ENCODE measurements at places on chromosomes 7 and 10. TPM values are rescaled to one million over a fixed set of nuclear protein-coding genes. Genes with fewer than 3 reads are reported as not detected.
A peak's percentile ranks its signal among the peaks of the same experiment; 100 is the strongest.

GRCh38 chr10:22386503-22386902 lies 41.2 kb downstream of the SPAG6 start:
- DNase-seq = no peak

- no peak for DNase-seq
Observed at GRCh38 chr7:17123020-17123419, 175.4 kb upstream of the AHR start.

GRCh38 chr7:52260046-52260665 lies 775.3 kb upstream of the POM121L12 start:
- peak; percentile 38 for DNase-seq

- DNase-seq = peak; percentile 74
Observed at GRCh38 chr7:128879939-128880746, 17.5 kb downstream of the ATP6V1F start.

GRCh38 chr7:99928994-99929729 lies at the start of gene GJC3:
TSS of gene GJC3 (minus strand) at chr7:99929620. CDS start at chr7:99929620, 0 bp downstream.
- DNase-seq = peak; percentile 68

DNA sequence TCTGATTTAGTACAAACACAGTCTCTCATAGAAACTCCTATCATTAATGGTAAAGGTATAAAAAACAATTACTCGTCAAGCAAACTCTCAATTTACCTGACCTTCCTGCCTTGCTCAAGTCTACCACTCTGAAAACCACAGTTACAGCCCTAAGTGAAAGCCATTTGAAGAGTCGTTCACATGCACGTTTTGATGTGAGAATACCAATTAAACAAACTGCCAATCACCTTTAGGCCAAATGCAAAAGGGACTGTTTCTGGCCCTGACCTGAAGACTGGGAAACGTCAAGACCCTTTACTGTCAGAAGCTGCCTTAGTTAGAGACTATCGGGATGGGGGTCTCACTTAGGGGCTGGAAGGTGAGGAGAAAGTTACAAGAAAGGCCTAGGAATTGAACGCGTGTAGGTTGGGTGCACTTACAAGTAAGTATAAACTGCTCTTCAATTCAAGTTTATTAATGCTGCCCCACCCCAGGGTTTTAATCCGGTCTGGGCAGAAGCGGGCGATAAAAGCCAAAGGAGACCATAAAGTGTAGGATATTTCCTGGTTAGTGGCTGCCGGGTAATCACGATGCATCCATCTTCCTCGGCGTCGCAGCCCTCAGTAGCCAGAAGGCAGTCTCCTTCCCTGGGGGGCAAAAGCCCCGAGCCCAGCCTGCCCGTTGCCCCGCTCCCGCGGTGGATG lies 935 bp downstream of the TM9SF3 start:
- DNase-seq = peak; percentile 88

- DNase-seq = peak; percentile 44
Observed at GRCh38 chr10:32402499-32402898, 43.4 kb upstream of the CCDC7 start.

GRCh38 chr10:14184841-14185315 lies 145.8 kb downstream of the FRMD4A start:
- no peak for DNase-seq

- no peak for DNase-seq
Observed at GRCh38 chr7:141201145-141201885, 127.5 kb downstream of the TMEM178B start.

GRCh38 chr10:17432723-17433122 lies 21.7 kb downstream of the ST8SIA6 start:
- no peak for DNase-seq

- DNase-seq = no peak
Observed at GRCh38 chr7:127943541-127944521, 87.4 kb downstream of the LRRC4 start.

- DNase-seq = peak; percentile 95
Observed at GRCh38 chr10:100185364-100186252, at the start of gene ERLIN1. TSS of gene ERLIN1 (minus strand) at chr10:100186029. CDS start at chr10:100185626, 403 bp downstream.

- no peak for DNase-seq
Observed at GRCh38 chr10:133166828-133167692, 7.0 kb downstream of the KNDC1 start.

DNA sequence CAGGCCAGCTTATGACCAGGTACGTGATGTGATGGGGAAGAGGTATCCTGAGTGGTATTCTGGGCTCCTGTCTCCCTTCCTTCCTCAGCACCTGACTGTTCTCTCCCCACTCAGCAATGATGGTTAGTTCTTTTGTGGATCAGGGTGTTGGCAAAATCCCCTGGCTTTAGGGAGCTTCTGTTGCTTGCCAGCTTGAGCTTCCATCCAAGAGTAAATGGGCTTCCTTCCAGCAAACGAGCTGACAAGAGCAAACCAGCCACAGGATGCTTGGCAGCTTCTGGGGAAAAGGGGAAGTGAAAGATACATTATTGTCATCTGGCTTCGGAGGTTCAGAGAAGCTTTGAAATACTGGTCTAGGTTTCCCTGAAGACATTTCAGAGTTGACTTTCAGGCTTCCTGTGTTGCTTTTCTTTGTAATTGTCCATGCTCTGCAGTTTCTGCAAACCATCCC lies 5.2 kb downstream of the DUSP5 start:
- peak; percentile 29 for DNase-seq

DNA sequence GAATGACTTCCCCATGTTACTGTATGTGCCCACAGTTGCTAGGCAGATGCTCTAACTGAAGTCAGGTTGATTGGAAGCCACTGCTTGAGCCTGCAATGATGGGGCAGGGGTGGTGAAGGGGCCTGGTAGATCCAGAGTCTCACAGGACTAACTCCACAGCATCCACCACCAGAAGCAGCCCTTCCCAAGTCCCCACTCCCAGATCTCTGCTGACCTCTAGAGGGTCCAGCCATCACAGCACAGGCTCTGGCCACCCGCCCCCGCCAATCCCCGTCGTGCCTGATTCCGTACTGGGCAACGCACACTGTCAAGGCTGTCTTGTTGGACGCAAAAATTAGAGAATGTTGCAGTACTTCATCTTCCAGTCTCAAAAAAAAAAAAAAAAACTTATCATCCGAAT lies 136.8 kb upstream of the PDE1C start:
- DNase-seq = no peak

DNA sequence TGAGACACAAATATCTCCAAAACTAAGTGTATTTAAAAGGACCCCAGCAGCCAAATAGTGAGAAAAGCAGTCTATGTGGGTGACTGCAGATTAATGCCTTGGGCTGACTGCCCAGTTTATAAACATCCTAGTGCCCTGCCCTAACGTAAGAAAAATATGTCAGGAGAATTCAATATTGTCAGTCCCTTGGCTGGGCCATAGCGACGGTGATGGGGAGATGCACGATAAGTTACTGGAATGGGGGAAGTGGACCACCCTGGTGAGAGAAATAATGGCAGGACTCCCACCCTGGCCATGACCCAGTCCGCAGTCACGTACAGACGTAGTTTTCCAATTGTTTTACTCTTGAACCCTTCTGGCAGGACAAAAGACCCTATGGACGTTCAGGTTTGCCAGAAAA lies 48.0 kb downstream of the JCAD start:
- DNase-seq = no peak

GRCh38 chr7:117790731-117791130 lies 82.5 kb downstream of the CTTNBP2 start:
- DNase-seq = no peak

DNA sequence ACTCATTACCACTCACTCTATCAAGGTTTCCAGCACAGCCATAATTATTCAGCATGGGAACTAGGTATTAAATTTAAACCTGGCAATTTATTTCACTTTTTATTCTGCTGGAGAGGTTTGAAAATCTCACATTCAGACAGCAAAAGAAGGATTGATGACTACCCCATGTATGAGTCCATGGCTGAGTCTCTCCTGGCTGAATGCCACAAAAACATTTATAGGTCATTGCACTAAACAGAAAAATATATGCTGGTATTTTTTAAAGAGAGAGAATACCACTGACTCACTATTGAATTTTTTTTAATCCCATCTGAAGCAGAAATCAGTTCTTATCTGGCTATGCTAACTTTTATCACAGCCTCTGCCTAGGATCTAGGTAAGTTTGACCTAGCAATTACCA lies 336.3 kb downstream of the PPP1R3A start:
- DNase-seq = no peak

GRCh38 chr7:110568388-110568787 lies 522.5 kb upstream of the LRRN3 start:
- DNase-seq = no peak

- peak; percentile 49 for DNase-seq
Observed at GRCh38 chr7:2399848-2400587, 3.4 kb upstream of the CHST12 start.

DNA sequence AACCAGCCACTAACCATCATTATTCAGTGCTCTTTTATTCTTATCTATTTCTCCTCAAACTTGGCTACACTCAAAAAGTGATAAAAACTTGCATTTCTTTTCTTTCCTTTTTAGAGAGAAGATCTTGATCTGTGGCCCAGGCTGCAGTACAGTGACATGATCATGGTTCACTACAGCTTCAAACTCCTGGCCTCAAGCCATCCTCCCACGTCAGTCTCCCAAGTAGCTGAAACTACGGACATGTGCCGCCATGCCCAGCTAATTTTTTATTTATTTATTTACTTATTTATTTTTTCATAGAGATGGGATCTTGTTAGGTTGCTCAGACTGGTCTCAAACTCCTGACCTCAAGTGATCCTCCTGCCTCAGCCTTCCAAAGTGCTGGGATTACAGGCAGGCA lies 24.6 kb upstream of the TMEM248 start:
- DNase-seq = no peak

Gene TEX47
- polyA plus RNA-seq = not detected

Gene COL13A1
- 0.54 TPM for polyA plus RNA-seq

Gene HTR5A
- polyA plus RNA-seq = not detected

Gene KAT6B
- polyA plus RNA-seq = 5.4 TPM

Gene KCND2
- polyA plus RNA-seq = not detected

Gene PRR15
- 80.6 TPM for polyA plus RNA-seq

Gene BBS9
- 2.4 TPM for polyA plus RNA-seq

Gene CD36
- polyA plus RNA-seq = 27.3 TPM

Data from small intestine (tissue), 16 donors.